ENCODE measurements at places on chromosomes 7 and 10.

DNA sequence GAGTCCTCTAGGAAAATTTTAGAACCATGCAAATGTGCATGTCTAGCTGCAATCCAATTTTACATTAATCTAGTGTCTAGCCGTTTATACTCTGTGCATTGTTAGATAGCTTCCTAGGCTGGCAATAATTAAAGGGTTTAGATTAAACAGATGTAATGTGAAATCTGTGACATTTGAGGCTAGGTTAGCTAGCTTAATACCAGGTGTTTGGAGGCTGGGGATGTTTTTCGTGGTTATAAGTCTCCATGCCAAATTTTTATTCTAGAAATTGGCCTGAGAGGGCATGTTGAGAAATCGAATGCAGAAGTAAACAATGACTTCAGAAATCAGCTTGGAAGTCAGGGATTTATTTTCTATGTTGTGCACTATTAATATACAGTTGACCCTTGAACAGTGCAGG lies 94.2 kb downstream of the ST7 start:
- no peak for DNase-seq

- no peak for DNase-seq
Measured at GRCh38 chr10:48503293-48503911, 101.5 kb downstream of the ARHGAP22 start.

DNA sequence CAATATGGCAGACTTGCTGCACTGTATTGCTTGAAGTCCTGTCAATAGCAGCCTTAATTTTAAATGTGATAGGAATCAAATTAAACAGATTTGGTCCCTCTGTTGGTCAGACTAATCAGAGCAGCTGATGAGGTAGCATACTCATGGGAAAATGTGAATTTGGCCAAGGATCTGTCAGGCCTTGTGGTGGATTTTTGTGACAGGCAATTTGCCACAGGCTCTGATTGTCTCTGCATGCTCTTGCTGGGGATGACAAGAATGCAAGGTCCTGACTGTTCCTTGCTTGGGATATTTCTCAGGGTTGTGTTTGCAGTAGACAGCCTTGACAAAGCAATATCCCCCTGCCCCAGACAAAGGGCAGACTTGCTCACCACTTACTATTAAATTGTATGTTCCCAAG lies 41.5 kb upstream of the GARS1 start:
- DNase-seq, result no peak

GRCh38 chr10:43056568-43057011 lies 20.3 kb upstream of the RET start:
- no peak for DNase-seq

- DNase-seq, result no peak
Measured at GRCh38 chr7:3912291-3912690, 611.2 kb downstream of the SDK1 start.

Data from stimulated activated CD4-positive, alpha-beta T cell treated with anti-CD3 and anti-CD28 coated beads, Interleukin-12 subunit alpha, Interleukin-12 subunit beta, amount 100 ng/mL, for 24 hours (primary cell).